Activated T-helper 2 cell treated with anti-CD3 and anti-CD28 coated beads, Interferon-gamma antibody, Interleukin-2, Interleukin-4, amounts not matched to agents 10 μg/mL and 5 μg/mL and 100 μg/mL, durations not matched to agents 14 hours and 24 hours and 36 hours (primary cell): ENCODE measurements at places on chromosomes 4 and X. TPM values are rescaled to one million over a fixed set of nuclear protein-coding genes. Genes with fewer than 3 reads are reported as not detected.

DNA sequence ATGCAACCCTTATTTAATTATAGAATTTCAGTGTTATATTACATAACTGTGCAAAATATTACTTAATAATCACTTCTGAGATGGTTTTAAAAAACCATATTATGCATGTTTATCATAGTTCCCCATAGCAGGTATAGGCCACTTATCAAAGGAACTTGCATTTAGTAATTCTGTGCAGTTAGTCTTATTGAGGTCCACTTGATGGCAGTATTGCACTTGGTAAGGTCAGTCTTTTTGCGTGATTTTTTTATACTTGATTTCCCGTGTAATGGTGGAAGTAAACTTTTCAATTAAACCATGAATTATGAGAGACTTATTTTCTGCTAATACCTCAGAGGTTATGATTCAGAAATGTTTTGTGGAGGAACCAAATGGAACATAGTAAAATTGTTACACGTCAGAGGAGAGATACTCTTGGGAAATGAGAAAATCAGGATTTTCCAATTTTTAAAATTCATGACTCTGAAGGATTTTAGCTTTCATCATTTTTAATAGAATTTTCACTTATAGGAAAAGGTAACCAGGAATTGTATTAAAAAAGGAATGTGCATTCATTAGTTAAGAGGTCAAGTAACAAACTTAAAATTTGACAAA is 230.0 kb downstream of the CCSER1 start:
- DNase-seq, result no peak
- no peaks in the 10 kb centered on the region for H3K4me1 ChIP-seq
- H3K4me3 ChIP-seq, result no peak overlapping the region

- no peaks in the 10 kb centered on the region for H3K4me1 ChIP-seq
- no peaks in the 10 kb centered on the region for H3K27me3 ChIP-seq
- H3K4me3 ChIP-seq, result no peak overlapping the region
- DNase-seq, result no peak
- no peaks in the 10 kb centered on the region for H3K36me3 ChIP-seq
Measured at GRCh38 chr4:157265281-157265680, 44.8 kb downstream of the GRIA2 start.

The RRH gene
- total RNA-seq, result 0.16 TPM in 1 of 2 replicates, not detected in the other

GRCh38 chrX:40552768-40553167 is 28.0 kb upstream of the ATP6AP2 start:
- DNase-seq, result no peak
- H3K4me1 ChIP-seq, result peaks cover 3% of the 10 kb centered on the region
- H3K36me3 ChIP-seq, result no peaks in the 10 kb centered on the region
- no peak overlapping the region for H3K4me3 ChIP-seq
- H3K27me3 ChIP-seq, result no peaks in the 10 kb centered on the region

GRCh38 chr4:101199507-101200285 is 147.6 kb downstream of the PPP3CA start:
- peaks cover 23% of the 10 kb centered on the region for H3K4me1 ChIP-seq
- peaks cover 5% of the 10 kb centered on the region for H3K27me3 ChIP-seq
- no peak overlapping the region for H3K4me3 ChIP-seq
- no peak overlapping the region for H3K27ac ChIP-seq
- H3K36me3 ChIP-seq, result no peaks in the 10 kb centered on the region
- DNase-seq, result no peak

The RAB40AL gene
- 0.30 TPM in 1 of 2 replicates, not detected in the other for total RNA-seq

The PCDH10 gene
- 0.09 TPM in 1 of 2 replicates, not detected in the other for total RNA-seq

DNA sequence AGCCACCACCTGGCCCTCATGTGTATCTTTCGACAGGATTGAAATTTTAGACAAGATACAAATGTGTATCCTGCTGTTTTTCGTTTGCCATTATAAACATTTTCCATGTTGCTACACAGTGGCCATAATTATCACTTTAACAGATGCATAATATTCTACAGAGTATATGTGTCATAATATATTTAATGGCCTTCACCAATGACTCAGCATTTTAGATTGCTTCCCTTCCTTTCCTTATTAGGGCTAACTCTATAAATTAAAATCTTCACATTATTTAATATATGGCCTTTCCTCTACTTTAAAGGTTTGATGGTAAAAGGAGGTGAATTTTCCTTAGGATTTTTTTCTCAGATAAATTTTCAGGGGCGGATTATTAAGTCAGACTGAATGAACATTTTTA is 97.4 kb downstream of the HS6ST2 start:
- no peaks in the 10 kb centered on the region for H3K36me3 ChIP-seq
- H3K27ac ChIP-seq, result no peak overlapping the region
- H3K27me3 ChIP-seq, result no peaks in the 10 kb centered on the region
- DNase-seq, result no peak
- H3K4me3 ChIP-seq, result no peak overlapping the region

- no peak overlapping the region for H3K4me3 ChIP-seq
- no peak for DNase-seq
- peaks cover 6% of the 10 kb centered on the region for H3K4me1 ChIP-seq
- H3K36me3 ChIP-seq, result no peaks in the 10 kb centered on the region
Measured at GRCh38 chr4:102439812-102440211, 61.3 kb upstream of the NFKB1 start.
